Stimulated activated CD4-positive, alpha-beta T cell treated with anti-CD3 and anti-CD28 coated beads, Interleukin-1b, Interleukin-23, amount 100 ng/mL, for 1 hour (primary cell): ENCODE measurements at places on chromosomes 1 and 21.

DNA sequence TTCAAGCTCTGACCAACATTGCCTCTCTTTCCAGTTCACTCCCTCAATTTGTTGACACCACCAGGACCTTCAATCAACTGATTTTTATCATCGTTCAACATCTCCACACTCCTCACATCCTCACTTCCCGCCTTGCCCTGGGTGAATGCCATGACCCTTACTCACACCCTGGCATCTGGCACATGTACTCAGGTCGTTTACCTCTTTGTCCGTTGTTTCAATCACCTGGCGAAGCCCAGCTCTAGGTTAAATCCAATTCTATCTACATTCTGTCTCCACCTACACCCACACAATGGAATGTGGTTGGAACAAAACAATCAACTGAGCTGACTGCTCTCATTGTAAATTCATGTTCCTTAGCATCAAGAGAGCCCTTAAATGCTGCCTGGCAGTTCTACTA, 24.2 kb upstream of the TBX15 start:
- DNase-seq, result no peak

DNA sequence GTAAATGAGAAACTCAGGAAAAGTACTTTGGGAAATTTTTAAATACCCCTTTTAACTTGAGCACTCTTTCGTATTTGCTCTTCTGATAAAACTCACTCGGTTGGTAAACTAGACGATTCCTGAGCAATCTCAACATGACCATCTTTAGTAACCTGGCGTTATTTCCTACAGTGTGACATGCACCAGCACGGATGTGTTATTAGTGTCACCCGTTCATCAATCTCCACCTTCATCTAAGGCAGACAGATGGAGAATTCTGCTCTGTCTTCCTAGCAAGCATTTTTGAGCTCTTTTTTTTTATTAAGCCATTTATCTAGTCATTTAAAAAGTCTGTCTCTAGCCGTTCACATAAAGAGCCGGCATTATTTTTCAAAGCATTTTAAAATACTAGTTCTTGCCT, 155.2 kb downstream of the DISP1 start:
- DNase-seq, result no peak

GRCh38 chr1:234886081-234886984, 242.3 kb downstream of the TOMM20 start:
- no peak for DNase-seq

DNA sequence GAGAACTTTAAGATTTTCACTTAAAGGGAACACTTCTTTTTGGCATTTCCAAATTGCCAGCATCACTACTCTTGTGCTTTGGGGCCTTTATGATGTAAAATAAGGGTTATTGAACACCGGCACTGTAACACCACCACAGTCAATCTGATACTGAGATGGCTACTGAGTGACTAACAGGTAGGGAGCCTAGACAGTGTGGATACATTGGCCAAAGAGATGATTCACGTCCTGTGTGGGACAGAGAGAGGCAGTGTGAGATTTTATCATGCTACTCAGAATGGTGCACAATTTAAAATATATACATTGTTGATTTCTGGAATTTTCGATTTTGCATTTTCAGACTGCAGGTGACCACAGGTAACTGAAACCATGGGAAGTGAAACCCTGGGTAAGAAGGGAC, 261.6 kb downstream of the SPATA17 start:
- DNase-seq, result no peak

DNA sequence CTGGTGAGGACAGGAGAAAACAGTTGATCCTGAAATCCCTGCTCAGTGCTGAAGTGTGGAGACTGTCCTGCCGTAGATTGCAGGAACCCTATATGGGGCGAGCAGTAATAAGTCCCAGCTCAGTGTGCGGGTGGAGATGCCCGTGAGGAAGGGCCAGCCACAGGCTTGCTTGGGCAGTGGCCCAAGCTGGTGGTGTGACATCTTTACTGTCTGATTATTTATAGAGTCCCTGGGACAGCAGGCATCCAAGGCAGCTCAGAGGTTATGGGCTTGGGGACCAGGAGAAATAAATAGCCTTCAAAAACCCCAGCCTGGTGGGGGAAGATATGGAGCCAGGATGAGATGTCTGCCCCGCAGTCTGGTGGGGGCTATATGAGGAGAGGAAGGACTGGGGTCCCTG, 170.7 kb upstream of the POU3F1 start:
- no peak for DNase-seq

DNA sequence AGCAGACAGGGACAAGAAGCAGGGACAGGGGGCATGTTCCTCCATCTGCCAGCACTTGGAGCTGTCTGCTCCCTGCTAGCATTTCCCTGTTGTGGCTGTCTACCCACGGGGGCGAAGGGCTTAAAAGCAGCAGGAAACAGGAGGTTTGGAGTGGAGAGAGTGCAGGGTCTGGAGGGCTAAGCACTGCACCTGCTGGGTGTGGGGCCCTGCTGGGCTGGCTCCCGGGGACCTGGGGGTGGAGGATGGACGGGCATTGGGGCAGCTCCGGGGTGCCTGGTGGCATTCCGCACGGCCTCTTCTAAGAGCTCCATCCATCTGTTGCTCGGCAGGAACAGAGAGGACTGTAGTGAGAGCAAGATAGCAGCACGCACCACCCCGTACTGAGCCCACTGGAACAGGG, 21.2 kb downstream of the LRRC71 start:
- no peak for DNase-seq

- DNase-seq, result no peak
Measured at GRCh38 chr1:91833946-91834345, 52.0 kb downstream of the TGFBR3 start.

DNA sequence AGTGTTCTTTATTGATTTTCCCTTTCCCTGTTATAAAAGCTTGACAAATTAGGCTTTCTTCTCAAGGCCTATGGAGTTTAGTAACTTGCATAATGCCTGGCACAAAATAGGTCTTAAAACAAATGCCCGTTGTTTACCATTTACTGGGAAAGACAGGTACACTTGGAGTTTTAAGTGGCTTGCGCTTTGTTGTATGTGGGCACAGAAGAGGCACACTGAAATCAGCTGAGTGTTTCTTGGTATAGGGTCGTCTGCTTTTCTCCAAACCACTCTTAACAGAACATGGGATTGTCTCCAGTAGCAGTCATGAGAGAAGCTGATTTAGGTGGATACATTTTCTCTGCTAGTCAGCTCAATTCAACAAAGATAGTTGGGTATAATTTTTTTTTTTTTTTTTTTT, 132.5 kb downstream of the SYT14 start:
- DNase-seq, result no peak

GRCh38 chr1:46455951-46456350, 33.7 kb upstream of the DMBX1 start:
- DNase-seq, result no peak

GRCh38 chr1:192901500-192901899, 92.7 kb downstream of the RGS2 start:
- DNase-seq, result no peak

GRCh38 chr1:8835941-8836643, 18.7 kb upstream of the RERE start:
- DNase-seq, result no peak

- DNase-seq, result no peak
Measured at GRCh38 chr1:210384625-210385024, 55.9 kb downstream of the HHAT start.

GRCh38 chr1:6298530-6298929, 37.6 kb upstream of the GPR153 start:
- no peak for DNase-seq

GRCh38 chr21:44844256-44844655, 26.4 kb upstream of the SUMO3 start:
- no peak for DNase-seq

DNA sequence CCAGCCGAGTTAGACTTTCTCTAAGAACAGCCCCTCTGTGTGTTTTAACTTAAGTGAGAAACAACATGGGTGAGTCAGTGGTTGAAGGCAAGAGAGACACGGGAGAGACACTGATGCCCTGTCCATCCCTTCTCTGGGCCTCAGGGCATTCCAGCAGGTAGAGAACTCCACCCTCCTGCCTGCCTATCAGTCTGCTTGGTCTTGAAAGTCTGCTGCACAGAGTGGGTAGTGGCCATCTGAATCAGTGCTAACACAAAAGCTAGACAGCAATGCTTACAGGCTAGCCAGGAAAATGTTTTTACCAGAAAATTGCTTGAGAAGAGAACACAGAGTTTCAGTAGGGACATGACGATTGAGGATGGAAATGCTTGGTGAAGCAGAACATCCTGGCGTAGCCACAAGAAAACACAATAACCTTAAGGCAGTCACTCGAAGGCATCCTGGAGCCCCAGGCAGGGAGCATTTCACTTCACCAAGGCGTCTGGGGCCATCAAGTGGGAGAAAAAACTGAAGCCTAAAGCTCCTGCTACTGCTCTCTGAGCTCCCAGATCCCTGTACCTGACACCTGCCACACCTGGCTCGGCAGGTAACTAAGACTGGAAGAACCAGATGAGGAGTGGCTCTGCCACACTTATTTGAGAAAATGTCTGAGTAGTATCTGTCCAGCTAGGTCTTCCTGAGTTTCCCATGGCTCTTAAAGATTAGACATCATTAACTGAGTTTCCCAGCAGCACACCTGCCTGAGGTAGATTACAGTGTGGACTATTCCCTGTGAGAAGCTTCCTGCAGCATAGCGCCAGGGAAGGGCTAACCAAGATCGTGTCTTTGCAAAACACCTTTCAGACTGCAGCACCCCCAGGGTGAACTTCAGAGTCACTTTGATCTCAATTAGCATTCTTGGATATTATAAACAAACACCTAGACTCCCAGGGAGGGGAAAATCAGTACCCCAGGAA, 18.1 kb upstream of the LBR start:
- DNase-seq, result no peak

DNA sequence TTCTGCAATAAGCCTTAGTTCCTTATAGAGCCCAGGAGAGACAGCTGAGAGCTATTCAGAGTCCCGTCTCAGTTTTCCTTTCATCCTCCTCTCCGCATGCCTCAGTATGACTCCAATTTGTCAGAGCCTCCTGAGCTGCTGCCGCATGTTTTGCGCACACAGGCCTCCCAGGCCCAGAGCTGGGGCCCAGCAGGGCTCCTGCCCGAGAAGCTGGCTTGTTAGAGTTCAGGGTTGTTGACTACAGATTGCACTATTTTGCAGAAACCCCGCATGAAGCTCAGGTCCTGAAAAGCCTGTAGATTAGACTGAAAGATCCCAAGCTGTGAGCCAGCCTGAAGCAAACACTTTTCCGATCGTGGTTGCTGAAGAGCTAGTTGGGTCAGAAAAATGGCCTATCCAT, 51.5 kb downstream of the IGSF5 start:
- DNase-seq, result no peak

- DNase-seq, result no peak
Measured at GRCh38 chr1:189697113-189697512, 780.6 kb downstream of the BRINP3 start.

GRCh38 chr1:182809414-182809957, 19.9 kb downstream of the NPL start:
- DNase-seq, result no peak

DNA sequence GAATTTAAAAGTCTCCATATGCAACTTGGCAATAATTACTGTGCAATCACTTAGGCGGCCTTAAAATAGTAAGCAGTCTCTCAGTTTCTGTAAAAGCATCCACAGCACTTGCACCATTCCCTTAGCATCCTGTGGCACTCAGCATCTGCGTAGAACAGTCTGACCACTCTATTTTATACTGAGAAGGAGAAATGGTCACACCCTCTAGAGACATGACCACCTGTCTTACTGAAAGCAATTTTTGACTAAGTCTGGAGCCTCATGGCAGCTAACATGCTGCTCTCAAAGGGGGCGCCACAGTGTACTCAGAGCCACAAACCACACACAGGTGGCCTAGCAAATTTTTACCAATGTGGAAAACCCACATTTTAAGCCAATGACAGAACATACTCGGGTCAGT, 62.0 kb downstream of the KCNK1 start:
- DNase-seq, result no peak

DNA sequence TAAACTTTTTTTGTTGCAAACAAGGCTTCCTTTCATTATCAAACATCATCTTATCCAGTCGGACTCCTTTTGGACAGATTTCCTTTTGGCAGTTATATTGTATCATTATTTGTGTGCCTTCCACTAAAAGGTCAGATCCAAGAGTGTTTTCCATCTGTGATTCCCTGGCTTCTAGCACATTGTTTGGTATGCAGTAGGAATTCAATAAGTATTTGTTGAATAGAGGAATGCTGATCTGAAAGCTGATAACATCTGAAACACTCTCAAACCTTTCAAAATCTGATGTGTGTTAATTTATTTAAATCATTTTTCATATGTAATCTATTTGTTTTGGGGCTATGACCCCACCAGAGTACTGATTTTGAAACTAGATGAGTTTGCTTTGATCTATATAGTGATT, 39.0 kb downstream of the NDC1 start:
- no peak for DNase-seq

DNA sequence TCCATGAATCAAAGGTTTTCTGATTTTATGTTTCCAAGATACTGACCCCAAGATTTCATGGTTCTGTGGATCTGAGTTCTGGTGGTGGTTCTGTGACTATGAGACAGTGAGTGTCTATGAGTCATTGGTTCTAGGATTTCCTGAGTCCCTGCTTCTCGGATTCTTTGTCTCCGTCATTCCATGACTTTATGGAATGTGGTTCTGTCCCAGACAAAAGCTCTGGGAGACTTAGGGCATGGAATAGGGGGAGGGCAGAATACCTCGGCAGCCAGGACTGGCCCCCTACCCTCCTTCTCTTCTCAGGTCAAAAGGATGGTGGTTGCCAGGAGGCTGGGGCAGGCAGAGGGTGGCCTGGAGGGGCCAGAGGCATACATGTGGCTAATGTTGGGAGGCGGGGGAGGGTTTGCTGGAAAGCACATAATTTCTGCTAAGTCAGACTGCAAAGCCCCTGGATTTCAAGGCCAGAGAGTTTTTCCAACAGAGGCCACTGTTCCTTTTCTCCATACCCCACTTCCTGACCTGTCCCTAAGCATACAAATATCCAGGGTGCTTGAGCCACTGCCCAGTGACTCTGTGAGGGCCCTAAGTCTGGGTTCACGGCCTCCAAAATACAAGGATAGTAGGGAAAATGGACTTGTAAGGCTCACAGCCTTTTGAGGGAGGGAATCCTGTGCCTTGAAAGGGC, 17.2 kb downstream of the CDCP2 start:
- no peak for DNase-seq

GRCh38 chr1:56578963-56579875, at the start of gene PLPP3:
PLPP3 (minus strand) TSS chr1:56579563; CDS start chr1:56579016, 547 bp downstream.
- DNase-seq, result no peak

GRCh38 chr1:55347866-55348265, 132.7 kb upstream of the USP24 start:
- no peak for DNase-seq

DNA sequence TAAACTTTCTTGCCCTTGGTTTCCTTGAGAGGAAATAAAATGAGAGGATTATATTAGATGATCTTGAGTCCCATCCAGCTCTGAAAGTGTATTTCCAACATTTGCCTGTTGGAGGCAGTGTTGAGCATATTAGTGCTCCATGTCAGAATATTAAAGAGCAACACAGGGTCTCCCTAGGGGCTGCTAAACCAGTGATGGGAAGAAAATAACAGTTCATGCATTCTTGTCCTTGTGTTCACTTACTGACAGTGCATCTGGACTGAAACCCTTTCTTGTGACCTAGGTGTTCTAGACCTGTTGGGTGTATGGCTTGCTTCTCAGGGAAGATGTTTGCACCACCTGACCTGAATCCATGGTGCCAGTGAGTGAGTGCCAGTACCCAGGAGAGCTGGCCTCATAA, 124.7 kb upstream of the KIAA0040 start:
- DNase-seq, result no peak

GRCh38 chr1:218865591-218865990, 308.1 kb upstream of the LYPLAL1 start:
- DNase-seq, result no peak
